Progenitor cell of endocrine pancreas (in vitro differentiated cells): ENCODE measurements at places on chromosomes 7 and 10.

GRCh38 chr7:2214636-2215035 is 18.1 kb downstream of the MAD1L1 start:
- no peak for DNase-seq

- no peak for DNase-seq
These were observed 28.3 kb downstream of the POLL start for GRCh38 chr10:101559596-101560297.

DNA sequence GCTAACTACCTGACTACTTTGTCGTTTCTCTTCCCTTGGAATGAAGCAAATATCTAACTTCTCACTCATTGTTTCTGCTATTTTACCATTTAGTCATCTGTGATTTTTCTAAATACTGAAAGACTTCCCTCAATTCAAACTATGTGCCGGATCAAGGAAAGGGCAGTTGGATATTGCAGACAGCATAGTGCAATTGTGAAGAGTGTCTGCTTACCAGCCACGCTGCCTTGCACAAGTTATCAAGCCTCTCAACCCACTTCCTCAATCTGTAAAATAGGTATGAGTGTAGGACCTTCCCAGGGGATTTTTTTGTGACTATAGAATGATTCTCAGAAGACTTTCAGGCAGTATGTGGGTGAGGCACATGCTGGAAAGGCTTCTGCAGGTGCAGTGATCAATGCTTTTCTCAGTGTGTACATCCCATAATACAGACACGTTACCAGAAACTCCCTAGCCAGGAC is 54.3 kb downstream of the EGFR start:
- DNase-seq = no peak

GRCh38 chr7:99072126-99072525 is 71.8 kb downstream of the SMURF1 start:
- no peak for DNase-seq

DNA sequence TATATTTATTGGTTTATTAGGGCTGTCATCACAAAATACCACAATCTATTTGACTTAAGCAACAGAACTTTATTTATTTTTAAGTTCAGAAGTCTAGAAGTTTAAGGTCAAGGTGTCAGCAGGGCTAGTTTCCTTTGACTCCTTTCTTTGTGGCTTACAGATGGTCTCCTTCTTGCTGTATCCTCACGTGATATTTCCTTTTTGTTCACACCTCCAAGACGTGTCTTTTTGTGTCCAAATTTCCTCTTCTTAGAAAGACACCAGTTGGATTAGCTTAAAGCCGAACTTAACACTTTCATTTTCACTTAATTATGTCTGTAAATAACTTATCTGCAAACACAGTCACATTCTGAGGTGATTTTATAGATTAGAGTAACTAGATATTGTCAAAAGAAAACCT is 631.4 kb upstream of the POT1 start:
- no peak for DNase-seq

DNA sequence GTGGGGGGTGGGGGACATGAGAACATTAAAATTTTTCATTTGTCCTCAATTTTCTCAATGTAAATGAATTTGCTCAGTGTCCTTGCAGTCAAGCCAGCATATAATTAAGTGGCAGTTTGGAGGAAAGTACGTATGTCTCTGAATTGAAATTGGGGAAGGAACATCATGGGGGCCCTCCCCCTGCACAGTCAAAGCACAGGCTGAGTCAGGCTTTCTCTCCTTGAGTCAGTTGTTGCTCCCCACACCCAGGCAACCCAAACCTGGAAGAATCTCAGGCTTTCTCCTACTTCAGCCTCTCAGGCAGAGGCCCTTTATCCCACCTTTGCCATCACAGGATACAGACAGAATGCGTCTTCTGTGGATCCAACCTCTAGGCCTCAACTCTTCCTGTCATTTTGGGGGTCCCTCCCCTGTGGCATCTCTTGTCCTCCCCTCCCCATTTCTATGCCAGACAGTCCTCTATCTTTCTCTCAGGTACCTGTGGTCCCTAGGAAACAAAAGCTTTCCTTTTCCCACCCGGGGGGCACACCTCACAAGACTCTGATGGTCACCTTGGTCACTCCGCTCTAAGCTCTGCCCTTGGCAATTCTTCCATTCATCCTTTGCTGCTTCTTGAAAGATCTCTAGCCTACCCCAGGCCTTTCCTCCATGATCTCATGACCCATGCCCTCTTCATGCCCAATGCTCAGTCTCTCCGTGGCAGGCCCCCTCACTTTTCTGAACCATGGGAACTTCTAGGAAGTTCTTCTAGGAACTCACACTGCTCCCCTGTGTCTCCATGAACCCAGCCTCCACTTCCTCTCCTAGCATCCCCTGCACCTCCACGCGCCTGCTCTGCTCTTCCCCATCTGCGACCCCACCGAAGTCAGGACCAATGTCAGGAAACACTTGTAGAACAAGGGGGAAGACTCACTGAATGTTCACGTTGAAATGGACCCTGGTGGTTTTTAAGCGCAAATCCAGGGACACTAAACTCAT is 40.4 kb downstream of the CREB3L2 start:
- no peak for DNase-seq

- no peak for DNase-seq
These were observed 380 bp upstream of the AGBL3 start for GRCh38 chr7:134985894-134986362.

GRCh38 chr7:408751-409311 is 110.8 kb downstream of the PDGFA start:
- no peak for DNase-seq

DNA sequence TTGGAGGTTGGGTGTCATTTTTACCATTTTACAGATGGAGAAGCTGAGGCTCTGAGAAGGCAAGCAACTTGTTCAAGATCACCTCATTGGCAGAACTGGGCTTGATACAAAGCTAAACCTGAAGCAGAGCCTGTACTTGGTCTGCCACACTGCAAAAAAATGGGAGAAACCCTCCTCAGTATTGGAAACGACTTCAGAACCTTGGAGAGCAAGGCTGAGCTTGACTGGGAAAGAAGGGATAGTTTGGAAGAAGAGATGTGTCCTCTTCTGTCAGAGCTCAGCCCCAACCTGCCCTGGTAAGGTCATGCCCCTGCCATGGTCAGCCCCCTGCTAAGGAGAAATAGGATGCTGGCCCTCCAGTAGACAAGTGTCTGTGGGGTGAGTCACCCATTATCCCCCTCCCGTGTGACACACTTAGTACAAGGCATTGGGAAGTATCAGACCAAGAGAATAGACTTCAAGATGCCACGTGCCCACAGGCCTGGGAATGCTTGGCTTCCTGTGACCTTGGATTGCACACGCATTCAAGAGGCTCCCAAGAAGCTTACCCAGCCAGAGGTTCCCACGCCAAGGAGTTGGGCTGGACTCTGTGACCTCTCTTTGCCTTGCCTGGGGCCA is 56.2 kb upstream of the SMNDC1 start:
- DNase-seq = no peak

DNA sequence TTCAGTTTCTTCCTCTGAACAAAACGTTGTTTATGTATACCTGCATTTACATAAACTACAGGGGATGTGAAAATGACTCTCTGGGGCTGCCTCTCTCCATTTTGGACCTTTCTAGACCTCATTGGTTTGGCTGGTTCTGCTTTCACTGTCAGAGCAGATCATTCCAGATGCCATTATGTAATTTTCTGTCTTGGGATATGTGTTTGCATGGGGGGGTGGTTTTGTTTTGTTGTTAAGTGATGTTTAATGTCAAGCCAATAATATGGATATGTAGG is 172.4 kb downstream of the LRRC4 start:
- no peak for DNase-seq

GRCh38 chr10:127320176-127320575 is 123.8 kb upstream of the INSYN2A start:
- DNase-seq = no peak

GRCh38 chr10:28906415-28906814 is 229.1 kb downstream of the BAMBI start:
- DNase-seq = no peak

DNA sequence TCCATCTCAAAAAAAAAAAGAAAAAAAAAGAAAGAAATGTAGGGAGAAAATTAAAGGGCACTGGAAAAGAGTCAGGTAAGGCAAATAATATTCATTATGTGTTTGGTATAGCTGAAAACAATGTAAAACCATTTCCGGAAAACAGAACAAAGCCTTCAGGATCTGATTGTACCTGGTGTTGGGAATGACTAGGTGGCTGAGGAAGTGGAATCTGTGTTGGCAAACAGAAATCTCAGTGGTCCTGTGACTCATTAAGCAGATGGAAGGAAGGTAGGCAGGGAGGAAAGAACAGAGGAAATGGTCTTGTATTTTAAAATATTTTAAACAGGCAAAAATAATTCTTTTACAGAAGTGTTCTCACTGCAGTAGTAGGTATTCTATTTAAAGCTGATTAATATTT is 55.7 kb upstream of the GATA3 start:
- DNase-seq = no peak

- no peak for DNase-seq
These were observed 84.6 kb downstream of the ICA1 start for GRCh38 chr7:8177109-8177933.

DNA sequence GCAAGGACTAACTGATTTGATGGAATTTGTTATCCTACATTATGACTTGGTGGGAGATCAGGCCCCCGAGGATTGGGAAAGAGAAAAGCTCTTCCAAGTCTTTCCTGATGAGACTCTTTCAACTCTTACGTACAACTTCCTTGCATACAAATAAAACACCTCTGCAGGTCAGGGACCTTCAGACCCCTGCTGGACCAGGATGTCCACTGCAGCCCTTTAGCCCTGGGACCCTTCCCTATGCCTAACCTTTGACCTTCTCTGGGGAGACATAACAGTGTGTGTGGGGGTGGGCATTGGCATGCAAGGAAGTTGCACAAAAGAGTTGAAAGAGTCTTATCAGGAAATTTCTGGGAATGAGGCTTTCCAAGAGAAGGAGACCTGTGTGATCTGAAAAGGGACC is 859.4 kb downstream of the TYW1 start:
- DNase-seq = no peak

GRCh38 chr10:109945473-109946177 is 22.3 kb upstream of the XPNPEP1 start:
- no peak for DNase-seq

- peak; percentile 33 for DNase-seq
These were observed 30.2 kb upstream of the ABI1 start for GRCh38 chr10:26890956-26891355.

GRCh38 chr7:28862595-28863272 is 95.4 kb downstream of the TRIL start:
- no peak for DNase-seq

GRCh38 chr7:33185786-33186185 is 56.4 kb downstream of the BBS9 start:
- no peak for DNase-seq
